Cerebellum (tissue), 4 donors: ENCODE measurements at places on chromosomes 5 and 9.
A peak's percentile ranks its signal among the peaks of the same experiment; 100 is the strongest.

DNA sequence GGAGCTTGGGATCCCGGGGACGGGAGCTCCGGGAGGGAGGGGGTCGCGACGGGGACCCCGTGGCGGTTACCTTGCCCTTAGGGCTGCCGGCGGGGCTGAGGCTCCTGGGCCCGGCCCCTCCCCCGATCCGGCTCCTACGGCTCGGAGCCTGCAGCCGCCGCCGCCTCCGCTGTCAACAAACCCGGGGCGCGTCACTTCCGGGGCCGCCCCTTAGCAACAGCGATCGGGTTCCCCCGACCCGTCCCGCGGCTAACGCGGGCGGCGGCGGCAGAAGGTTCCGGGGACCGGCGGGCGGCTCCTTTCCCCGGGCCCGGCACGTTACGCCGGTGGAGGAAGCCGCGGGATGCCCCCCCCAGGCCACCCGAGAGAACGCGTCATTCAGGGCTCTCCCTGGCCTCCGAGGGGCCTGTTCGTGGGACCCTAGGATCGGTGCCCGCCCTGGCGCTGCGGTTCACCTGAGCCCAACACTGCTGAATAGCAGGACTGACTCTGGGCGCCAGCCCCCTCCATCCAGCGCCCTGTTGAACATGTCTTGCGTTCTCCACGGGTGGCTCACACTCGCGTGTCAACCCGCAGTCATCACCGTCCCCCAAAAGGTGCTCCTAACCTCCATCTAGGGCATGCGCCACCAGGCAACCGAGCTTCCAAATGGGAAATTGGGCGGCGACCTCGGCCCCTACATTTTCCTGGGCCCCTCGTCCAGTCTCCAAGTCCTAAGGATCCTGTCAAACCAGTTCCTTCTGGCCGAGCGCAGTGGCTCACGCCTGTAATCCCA, at the start of gene ZER1:
ZER1 (minus strand) TSS at position 183 of the 775 bp plus-strand sequence. CDS start 16,362 bp downstream, outside the sequence.
- DNase-seq, result peak; percentile 97

DNA sequence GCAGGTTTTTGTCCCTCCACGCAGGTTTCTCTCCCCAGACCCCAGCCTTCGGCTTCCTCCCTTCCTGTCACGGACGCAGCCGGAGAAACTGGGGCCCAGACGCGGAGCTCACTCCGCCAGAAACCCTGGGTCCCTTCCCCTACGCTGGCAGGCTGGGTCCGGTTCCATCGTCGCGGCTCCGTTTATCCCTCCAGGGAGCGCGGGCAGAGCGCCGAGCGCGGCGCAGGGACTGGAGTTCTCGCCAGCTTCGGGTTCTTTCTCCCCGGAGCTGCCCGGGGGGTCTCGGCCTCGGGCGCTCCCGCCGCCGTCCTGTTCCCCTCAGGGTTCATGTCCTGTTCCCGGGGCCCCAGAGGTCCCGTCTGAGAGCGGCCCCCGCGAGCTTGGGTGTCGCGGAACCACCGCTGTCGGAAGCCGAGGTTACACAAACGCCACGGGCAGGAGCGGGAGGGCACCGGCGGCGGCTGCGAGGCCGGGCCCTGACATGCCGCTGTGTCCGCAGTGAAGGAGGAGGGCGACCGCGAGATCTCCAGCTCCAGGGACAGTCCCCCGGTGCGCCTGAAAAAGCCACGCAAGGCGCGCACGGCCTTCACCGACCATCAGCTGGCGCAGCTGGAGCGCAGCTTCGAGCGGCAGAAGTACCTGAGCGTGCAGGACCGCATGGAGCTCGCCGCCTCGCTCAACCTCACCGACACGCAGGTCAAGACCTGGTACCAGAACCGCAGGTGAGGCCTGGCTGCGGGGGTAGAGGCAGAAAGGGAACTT, 4.6 kb downstream of the BARHL1 start:
- no peak for DNase-seq

DNA sequence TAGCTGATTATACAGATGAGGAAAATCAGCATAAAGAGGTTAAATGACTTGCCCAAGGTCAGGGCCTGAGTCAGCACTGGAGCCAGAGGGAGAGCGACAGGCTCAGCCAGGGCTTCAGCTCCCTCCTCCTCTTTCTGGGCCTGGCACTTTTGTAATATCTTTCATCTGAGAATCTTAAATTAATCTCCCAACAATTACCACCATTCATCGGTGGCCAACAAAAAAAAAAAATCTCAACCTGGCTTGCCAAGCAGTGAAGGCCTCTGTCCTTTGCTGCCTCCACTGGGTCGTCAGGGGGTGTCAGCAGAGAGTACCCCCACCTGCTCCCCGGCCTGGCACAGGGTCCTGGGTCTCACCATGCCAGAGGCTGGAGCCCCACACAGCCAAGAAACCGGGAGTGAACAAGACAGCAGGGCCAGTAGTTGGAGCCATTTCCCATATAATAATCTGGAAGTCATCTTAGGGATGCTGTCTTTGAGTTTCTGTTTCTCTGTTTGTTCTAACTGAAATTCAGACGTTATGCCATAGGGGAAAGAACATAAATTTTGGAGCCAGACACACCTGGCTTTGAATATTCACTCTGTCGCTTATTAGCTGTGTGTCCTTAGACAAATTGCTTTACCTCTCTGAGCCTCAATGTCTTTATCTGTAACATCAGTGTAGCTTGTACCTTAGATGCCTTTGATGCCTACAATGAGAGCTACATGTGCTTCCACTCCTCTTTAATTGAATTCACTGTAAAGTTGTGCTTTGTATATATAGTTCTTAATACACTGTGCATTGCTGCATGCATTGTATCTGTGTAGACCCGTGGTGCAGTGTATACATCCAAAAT, 299.9 kb upstream of the MSX2 start:
- DNase-seq, result peak; percentile 32

- no peak for DNase-seq
Observed at GRCh38 chr5:120037451-120037850, 408.1 kb downstream of the FAM170A start.

GRCh38 chr9:35488021-35488420, 1.9 kb upstream of the RUSC2 start:
- no peak for DNase-seq

DNA sequence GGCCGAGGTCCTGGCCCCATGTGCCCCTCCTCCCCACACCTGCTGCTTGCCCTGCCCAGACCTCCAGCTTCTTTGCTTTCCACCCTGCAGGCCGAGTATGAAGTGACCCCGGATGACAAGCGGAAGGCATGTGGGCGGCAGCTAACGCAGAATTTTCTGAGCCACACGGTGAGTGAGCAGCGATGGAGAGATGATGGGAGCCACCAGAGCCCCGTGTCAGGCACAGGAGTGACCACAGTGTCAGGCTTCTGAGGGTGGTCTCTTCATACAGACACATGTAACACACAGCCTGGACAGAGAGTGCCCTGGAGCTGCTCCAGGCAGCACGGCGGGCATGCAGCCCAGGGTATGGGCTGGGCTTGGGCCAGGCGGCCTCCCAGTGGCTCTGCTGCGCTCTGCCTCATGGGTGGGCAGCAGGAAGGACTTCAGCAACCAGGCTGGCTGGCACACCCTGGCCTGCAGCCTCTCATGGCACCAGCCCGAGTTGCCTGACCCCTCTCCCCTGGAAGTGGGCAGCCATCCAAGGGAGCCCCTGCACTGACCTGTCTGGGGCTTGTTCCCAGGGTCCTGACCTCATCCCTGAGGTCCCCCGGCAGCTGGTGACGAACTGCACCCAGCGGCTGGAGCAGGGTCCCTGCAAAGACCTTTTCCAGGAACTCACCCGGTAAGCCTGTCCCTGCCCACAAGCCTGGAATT, 5.8 kb downstream of the GRK6 start:
- peak; percentile 30 for DNase-seq

- no peak for DNase-seq
Observed at GRCh38 chr5:96651948-96652753, 10.0 kb upstream of the CAST start.

DNA sequence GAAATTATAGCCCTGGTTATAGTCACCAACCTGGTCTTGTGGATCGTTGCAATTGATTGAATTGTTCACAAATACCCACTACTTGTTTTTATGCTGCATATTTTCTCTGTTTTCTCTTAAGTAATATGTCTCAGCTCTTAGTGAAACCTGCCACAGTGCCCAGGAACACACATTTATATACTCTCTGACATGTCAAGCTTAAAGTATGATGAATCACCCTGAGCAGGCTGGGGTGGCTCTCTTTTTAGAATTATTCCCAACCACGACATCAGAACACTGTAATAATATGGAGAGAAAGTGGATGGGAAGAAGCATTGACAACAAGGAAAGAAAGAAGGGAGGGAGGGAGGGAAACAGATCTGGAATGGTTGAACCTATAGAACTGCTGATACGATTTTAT, 72.8 kb upstream of the ZNF608 start:
- DNase-seq, result no peak

DNA sequence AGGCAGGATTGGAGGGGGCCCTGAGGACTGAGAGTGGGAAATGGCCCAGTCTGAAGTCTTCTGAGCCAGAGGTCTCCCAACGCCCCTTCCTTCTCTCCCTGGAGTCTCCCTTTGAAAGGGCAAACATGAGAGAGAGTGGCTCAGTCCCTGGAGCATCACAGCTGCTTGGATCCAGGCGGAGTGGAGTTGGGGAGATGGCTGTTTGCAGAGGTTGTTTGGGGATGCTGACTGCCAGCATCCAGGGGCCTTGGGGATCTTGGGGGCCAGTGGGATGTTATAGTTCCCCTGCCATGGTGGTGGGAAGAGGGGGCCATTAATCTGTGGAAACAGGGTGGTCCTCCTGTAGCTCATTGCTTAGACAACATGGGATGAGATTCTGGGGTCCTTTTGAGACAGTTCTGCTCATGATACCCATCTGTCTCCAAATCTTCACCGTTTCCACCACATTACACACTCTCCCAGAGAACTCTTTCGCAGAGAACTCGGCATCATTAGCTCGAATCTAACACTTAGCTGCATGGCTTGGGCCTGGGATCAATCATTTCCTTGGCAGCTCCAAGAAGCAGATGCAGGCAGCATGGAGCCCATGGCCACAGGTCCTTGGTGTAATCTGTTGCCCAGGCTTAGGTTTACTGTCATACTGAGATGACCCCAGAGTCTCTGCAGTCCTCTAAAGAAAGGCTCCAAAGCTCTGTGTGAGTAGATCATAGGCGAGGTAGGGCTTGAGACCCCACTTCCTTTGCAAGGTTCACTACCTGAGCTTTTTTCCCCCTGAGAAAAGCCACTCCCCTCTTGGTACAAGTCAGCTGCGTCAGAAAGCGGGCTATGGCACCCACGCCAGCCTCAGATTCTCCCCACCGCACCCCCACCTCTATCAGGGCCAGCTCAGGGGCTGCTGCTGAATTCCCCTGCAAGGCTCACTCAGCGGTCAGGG, 54.4 kb upstream of the SH3PXD2B start:
- DNase-seq, result no peak

- no peak for DNase-seq
Observed at GRCh38 chr5:20028506-20028905, 40.5 kb upstream of the CDH18 start.

GRCh38 chr5:172455087-172455381, 709 bp upstream of the SH3PXD2B start:
- no peak for DNase-seq

GRCh38 chr5:66246608-66247007, 102.5 kb downstream of the SREK1 start:
- DNase-seq, result no peak

GRCh38 chr9:133235549-133236222, 26.6 kb upstream of the OBP2B start:
- DNase-seq, result no peak

DNA sequence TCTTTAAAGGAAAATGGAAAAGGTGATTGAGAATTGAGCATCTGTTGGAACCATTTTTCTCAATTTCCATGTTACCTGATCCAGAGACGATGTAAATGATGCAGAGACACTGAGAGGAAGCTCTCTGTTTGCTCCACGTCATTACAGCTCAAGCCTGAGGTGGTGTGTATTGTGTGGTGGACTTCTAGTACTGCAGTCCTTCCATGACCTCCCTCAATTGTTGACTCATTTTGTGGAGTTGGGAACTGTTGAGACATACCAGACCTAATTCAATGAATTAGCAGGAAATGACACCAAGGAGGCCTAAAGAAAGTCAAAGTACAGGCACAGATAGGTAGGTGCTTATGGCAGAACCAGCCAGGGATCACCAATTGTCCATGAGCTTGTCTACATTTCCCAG, 15.6 kb upstream of the LVRN start:
- no peak for DNase-seq

GRCh38 chr9:15182730-15183129, 124.3 kb downstream of the TTC39B start:
- no peak for DNase-seq

GRCh38 chr9:76441551-76442322, 17.2 kb upstream of the GCNT1 start:
- DNase-seq, result no peak

- no peak for DNase-seq
Observed at GRCh38 chr9:36169166-36169565, at the start of gene CCIN. CCIN (plus strand) TSS chr9:36169388; CDS start chr9:36169503, 115 bp downstream.

- DNase-seq, result no peak
Observed at GRCh38 chr9:13461414-13461991, 182.0 kb upstream of the MPDZ start.

- DNase-seq, result no peak
Observed at GRCh38 chr5:133668458-133668857, 56.1 kb upstream of the FSTL4 start.

DNA sequence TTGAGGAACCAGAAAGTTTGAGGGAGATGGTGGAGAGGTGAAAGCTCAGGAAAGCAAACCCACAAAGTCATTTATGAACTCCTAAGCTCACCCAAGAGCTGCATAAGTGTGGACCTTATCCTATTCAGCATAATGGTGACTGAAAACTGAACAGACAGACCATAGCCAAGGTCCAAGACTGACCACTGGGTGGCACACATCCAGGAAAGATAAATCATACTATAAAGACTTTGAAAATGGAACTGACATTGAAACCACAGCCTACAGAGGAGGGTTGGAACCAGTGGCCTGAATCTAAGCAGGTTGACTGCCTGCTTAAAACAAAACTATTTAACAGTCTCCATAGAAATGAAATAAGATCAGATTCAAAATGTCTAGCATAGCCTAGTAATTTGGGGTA, 121.0 kb upstream of the RGS7BP start:
- no peak for DNase-seq

DNA sequence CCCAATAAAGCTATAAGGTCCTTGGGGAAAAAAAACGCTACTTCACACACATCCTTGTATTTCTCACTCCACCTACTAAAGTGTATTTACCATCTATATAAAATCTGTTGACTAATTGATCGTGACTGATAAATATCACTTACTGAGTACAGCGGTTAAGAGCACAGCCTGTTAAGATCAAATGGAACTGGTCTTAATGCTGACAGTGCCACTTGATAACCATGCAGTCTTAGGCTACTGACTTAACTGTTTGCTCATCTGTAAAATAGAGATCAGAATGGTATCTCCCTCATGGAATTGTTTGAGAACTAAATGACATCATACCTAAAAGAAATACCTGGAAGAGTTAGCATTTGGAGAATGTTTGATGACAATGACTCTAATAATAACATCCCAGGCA, 67.5 kb downstream of the ZFAND5 start:
- no peak for DNase-seq

- DNase-seq, result peak; percentile 71
Observed at GRCh38 chr9:68822596-68823165, 117.6 kb downstream of the PIP5K1B start.

DNA sequence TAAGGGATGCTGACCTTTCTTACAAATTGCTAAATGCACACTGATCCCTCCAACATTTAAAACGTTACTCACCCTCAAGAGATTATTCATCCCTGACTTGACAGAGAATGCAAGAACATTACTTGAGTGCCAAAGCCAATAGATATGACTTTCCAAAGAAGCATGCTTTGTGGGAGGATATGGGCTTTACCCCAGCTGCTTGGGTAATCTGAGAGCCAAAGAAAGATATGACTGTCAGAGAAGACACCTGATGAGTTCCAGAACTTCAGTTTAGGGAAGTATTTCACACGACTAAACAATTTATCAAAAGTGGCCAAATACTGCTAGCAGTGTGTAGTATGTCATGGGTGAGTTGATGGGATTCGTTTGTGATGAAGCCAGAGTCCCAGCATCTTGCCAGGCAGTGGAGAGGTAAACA, 7.4 kb upstream of the SPDL1 start:
- DNase-seq, result no peak
